CD4-positive, alpha-beta T cell treated with Interleukin-4 for 4 hours (primary cell): ENCODE measurements at places on chromosomes 5 and 9.

DNA sequence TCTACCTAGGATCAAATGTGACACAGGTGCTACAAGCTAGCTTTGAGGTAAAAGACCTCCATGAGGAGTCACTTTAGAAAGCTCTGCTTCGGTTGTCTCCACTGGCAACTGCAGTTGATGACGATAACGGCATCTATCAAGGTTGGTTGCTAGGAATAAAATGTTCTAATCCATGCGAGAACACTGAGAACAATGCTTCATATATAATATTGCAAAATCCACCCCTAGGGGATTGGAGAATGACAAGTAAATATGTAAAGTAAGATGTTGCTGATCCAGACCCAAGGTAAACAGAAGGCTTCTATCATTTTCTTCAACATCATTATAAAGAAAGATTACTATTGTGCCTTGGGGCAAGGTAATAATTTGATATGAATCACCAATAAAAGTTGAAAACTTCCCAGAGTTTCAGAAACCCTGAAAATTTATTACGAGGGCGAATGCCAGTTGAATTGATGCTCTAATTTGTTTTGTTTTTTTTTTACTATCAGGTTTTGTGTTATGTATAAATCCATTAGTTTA lies 1003.4 kb downstream of the CDH18 start:
- no peak for DNase-seq

DNA sequence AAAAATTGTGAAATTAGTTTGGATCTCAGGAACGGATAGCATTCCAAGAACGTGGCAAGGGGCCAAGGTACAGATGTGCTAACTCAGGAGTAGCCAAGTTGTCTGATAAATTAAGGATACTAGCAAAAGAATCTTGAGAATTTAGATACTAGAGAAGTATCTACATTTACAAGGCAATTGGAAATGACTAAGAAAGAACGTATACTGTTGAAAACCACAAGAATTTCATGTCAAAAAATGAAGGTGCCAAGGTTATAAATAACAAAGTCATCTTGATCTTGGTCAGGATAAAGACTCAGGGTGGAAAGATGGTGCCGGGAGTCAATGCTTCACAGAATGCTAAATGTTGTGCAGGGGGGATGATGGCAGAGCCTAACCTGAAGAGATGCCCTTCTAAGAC lies 19.2 kb downstream of the CAPSL start:
- no peak for DNase-seq

- no peak for DNase-seq
These were observed 9.1 kb downstream of the FBP2 start for GRCh38 chr9:94584555-94584954.

DNA sequence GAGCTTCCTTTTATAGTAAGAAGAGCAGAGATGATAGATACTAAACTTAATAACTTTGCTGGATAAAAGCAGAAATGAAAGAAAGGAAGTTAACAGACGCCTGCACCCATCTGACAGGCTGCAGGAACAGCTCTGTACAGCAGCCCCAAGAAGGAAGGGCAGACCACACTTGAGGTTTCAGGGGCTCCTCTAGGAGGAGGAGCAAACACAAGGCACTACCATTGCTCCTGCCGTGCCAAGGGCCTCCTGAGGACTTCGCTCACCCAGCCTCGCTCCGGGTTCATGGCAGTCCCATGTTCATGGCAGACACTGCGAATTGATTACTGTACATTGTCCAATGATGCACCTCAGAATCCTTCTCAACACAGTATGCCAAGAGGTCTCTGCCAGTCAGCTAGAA lies 85.1 kb downstream of the AMBP start:
- DNase-seq, result no peak

- no peak for DNase-seq
These were observed 65.5 kb downstream of the MCTP1 start for GRCh38 chr5:95219411-95219810.

DNA sequence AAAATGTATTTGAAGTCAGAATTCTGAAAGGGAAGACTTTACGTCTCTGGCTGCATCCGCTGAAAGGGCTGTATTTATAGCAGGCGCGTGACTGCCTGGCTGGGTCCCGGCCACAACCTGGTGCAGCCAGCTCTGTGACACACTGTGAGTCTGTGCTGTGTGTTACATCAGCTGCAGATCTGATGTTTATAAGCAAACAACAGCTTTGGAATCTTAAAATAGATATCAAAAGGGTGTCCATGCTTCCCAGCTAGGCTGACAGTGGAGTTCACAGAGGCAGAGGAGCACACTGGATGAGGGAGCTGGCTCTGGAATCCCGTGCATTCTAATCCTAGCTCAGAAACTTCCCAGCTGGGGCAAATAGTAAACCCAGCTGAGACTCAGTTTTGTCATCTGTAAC lies 433.4 kb upstream of the BRINP1 start:
- no peak for DNase-seq

DNA sequence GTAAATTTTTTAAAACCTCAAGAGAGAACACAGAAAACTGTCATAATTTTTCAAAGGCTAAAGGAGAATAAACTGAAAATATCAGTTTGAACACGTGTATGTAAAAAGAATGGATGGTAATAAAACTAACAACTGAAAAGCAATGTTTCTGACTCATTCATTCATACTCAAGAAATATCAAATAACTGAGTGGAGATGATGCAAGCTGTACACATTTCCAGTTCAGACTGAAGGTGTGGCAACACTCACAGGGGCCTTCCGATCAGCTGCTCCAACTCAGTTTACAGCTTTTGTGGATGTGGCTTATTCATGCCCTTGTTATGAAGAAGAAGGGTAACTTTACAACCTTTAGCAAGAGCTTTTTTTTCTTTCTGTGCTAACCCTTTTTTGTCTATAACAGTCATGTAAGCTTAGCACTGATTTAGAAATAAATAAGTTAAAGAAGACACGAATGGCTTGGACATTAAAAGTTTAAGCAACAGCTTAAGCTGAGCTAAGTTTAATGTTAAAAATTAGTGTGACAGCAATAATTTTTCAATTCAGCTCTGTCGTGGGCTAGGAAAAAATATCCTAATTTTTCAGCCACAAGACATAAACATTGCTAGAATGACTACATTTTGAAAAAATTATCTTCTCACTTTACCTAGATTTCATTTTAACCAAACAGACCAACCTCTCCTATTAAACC lies 453.5 kb downstream of the RAB3C start:
- DNase-seq, result peak; percentile 80

GRCh38 chr5:99033014-99033900 lies 104.5 kb upstream of the CHD1 start:
- peak; percentile 46 for DNase-seq

DNA sequence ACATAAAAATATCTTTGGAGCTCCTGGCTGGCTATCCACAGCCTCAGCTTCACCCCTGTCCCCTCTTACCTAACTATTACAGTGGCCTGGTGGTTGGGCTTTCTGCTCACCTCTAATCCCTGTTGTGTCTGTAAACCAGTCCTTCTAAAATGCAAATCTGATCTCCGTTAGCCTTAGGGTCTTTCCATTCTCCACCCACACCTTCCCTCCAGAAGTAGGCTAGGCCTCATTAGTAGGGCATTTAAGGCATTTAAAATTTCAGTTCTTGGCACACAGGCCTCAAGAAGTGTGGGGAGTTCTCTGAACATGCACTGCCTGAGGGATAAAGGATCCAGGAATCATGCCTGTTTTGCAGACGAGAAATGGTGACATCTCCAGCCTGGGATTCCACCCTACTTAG lies 26.4 kb upstream of the STC2 start:
- no peak for DNase-seq

DNA sequence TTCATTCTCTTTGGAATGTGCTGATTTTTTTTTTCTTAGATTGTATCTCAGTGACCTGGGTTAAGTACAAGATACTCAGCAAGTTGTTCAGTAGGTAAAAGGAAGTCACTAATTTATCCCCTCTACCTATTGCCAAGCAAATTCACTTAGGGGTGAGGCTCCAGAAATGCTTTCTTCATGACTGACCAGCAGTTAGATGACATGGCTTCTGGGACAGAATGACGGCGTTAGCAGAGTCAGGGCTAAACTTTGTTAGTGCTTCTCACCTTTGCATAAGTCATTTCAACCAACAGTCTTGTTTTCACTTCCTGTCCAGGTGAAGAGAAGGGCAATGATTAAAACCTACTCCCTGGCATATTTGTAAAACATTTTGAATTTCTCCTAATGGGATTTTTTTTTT lies 20.2 kb upstream of the MTAP start:
- DNase-seq, result no peak
